ENCODE measurements at places on chromosomes 2 and 18. TPM values are rescaled to one million over a fixed set of nuclear protein-coding genes. Genes with fewer than 3 reads are reported as not detected.

B3GNT7 gene
- total RNA-seq, result not detected

HS1BP3 gene
- 15.3 TPM for total RNA-seq

PTH2R gene
- 0.07 TPM for total RNA-seq

CKAP2L gene
- 38.4 TPM for total RNA-seq

LDLRAD4 gene
- 23.7 TPM for total RNA-seq

TEX44 gene
- not detected for total RNA-seq

ITM2C gene
- 5.0 TPM for total RNA-seq

STPG4 gene
- 0.22 TPM for total RNA-seq

SULT1C2 gene
- not detected for total RNA-seq

CFAP65 gene
- not detected for total RNA-seq

TMEM185B gene
- 38.1 TPM for total RNA-seq

ERMN gene
- 5.8 TPM for total RNA-seq

TNFRSF11A gene
- 25.6 TPM for total RNA-seq

RTP5 gene
- not detected for total RNA-seq

AGBL5 gene
- total RNA-seq, result 14.2 TPM

KHK gene
- total RNA-seq, result 14.3 TPM

RAB6C gene
- not detected for total RNA-seq

SCYGR4 gene
- total RNA-seq, result not detected

YES1 gene
- total RNA-seq, result 11.2 TPM

MC2R gene
- not detected for total RNA-seq

CGREF1 gene
- total RNA-seq, result 3.9 TPM

CPLX4 gene
- not detected for total RNA-seq

TAF4B gene
- 9.4 TPM for total RNA-seq

TSHZ1 gene
- 14.9 TPM for total RNA-seq

PPIL3 gene
- total RNA-seq, result 41.4 TPM

DPY30 gene
- 59.3 TPM for total RNA-seq

CPO gene
- total RNA-seq, result not detected

ADAM23 gene
- total RNA-seq, result not detected

TNFAIP6 gene
- not detected for total RNA-seq

UCN gene
- 2.6 TPM for total RNA-seq

VWC2L gene
- total RNA-seq, result not detected

CELF4 gene
- total RNA-seq, result not detected

DAPL1 gene
- not detected for total RNA-seq

ANKRD30BL gene
- total RNA-seq, result not detected

DSG3 gene
- not detected for total RNA-seq

TRIM43 gene
- total RNA-seq, result not detected

EMILIN1 gene
- total RNA-seq, result 1.4 TPM

DOCK10 gene
- total RNA-seq, result 278 TPM

OR6B2 gene
- total RNA-seq, result not detected

FOXD4L1 gene
- 0.10 TPM for total RNA-seq

GPC1 gene
- 5.4 TPM for total RNA-seq

CYS1 gene
- total RNA-seq, result 1.6 TPM

LHCGR gene
- not detected for total RNA-seq

ST8SIA5 gene
- total RNA-seq, result 0.32 TPM

TSPYL6 gene
- not detected for total RNA-seq

IL36G gene
- total RNA-seq, result 0.29 TPM

ACADL gene
- not detected for total RNA-seq

SLC5A7 gene
- not detected for total RNA-seq

DOK1 gene
- 47.5 TPM for total RNA-seq

DNAJC5G gene
- not detected for total RNA-seq

MPP4 gene
- total RNA-seq, result 0.15 TPM

TUBA3E gene
- not detected for total RNA-seq

Data from T-helper 1 cell treated with Interleukin-12 subunit alpha and Interleukin-12 subunit beta and Interleukin-4 antibody, amounts not matched to agents 30 ng/mL and 1 ng/mL, for 36 hours (primary cell).